ENCODE measurements at places on chromosomes 16 and 17.

DNA sequence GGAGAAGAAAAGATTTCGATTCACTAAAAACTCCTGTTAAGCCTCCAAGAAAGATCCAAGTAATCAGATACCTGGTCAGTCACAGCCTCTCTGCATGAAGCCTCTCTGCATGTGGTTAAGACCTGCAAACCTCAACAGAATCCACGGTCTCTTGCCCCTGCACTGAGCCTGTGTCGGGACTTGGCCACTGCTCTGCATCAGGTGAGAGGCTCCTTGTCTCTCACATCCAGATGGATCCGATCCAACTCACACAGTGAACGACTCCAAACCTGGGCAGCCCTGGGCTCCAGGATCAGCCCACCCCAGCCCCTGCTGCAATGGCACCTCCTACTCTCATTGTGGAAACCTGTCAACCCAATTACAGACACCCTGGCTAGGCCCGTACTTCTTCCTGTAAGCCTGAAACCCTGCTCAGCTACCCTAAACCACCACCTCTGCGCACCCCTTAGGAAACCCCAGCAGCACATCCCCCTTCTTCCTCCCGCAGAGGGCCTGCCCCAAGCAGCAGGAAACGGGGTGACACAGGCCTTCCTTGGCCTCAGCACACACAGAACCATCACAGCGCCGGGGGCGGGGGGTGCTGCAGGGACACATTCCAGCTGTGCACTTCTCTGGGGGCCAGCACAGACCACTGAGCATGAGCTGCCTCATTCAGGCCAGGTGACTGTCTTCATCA lies 129.5 kb downstream of the ANKRD11 start:
- peak; percentile 36 for DNase-seq

DNA sequence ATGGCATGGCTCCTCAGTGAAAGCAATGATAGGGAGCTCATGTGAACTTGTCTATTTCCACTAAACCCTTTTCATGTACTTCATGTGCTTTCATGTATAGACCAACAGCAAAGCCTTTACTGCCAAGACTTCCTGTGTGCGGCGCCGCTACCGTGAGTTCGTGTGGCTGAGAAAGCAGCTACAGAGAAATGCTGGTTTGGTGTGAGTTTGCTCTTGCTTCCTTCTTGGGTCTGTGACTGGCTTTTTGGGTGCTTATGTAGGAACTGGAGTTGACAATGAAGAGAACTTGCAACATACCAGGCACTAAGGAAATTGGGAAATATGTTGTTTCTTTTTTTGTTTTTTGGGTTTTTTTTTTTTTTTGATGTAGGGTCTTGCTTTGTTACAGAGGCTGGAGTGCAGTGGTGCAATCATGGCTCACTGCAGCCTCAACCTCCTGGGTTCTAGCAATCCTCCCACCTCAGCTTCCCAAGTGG lies 5.7 kb downstream of the SNX11 start:
- DNase-seq = no peak

GRCh38 chr16:749010-749409 lies 8.2 kb upstream of the CIAO3 start:
- no peak for DNase-seq

GRCh38 chr16:87172632-87173031 lies 144.6 kb downstream of the C16orf95 start:
- DNase-seq = no peak

GRCh38 chr16:52994942-52995341 lies 57.8 kb downstream of the CHD9NB start:
- no peak for DNase-seq

Data from activated CD4-positive, alpha-beta T cell treated with anti-CD3 and anti-CD28 coated beads, Interleukin-2, amount 50 U/mL, for 24 hours (primary cell).